ENCODE measurements at places on chromosomes 5 and 9.

DNA sequence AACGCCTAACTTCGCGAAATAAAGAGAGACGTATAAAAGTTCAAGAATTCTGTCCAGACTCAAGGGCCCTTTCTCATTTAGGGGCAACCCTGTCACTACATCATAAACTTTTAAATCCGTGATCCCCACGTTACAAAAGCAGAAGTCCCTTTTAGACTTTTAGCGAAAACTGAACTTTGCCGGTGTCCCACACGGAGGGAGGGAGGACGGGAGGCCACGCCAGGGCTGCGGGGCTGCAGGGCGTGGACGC is 515 bp upstream of the F2R start:
- no peak for DNase-seq

DNA sequence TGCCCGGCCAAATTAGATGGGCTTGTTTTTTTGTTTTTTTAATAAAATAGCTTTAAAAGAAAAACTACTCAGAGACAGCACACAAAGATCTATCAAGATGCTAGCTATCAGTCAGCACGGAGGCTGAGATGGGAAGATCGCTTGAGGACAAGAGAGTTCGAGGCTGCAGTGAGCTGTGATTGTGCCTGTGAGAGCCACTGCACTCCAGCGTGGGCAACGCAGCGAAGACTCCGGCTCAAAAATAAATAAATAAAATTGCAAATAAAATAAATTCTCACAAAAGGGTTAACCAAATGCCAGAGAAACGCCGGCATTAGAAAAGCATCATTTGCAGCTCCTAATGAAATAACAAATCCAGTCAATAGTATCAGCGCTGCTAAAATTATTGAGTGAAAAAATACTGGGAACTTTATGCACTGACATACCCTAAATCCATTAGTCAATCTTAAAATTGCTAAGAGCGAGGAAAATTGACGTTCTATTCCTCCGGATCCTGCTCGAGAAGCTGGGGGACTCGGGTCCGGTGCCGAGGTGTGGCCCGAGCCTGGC is 681 bp downstream of the CPLANE1 start:
- DNase-seq = no peak

DNA sequence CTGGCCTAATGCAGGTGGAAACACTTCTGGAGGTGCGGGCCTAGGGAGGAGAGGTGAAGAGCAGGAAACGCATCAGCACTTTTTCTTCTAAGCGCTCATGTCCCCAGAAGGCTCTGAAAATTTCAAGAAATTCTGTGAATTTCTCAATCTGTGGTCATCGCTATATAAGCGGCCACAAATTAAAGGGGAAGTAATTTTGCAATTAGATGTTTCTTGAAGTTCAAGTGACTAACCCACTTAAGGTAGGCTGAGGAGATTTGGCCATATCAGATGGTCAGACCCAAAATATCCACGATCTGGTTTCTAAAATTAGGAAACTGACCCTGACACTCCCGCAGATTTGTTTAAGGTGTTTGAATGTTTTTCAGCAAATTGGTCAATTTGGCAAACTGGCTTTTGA is 16.6 kb upstream of the HMGCR start:
- DNase-seq = peak; percentile 30

DNA sequence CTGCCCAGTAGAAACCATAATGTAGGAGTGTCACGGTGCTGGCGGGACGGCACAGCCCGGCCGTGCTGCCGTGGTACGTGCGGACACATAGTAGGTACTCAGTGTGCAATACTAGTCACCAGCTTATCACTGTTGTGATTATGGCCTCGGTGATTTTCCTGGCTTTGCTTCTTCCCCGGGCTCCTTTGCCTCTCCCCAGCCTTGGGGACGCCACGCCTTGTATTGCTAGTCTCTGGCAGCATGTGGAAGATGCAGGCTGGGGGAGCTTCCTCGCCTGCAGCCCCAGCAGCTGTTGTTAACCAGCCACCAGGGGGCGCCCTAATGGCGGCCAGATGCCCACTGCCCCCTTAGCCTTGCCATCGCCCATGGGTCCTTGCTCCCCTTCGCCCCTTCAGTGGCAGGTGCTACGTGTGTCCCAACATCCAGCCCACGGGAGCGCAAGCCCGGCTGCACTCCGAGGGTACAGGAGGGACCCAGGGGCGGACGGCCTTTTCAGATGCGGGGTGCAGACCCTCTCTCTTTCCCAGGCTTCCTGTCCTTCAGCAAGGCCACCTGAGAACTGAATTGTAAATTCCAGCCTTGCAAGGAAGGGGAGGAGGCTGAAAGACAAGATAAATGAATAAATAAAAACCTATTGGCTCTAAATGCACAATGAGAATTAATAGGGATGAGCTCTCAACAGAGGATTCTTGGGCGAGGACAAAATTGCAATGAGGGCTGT is 8.0 kb downstream of the NTNG2 start:
- no peak for DNase-seq

DNA sequence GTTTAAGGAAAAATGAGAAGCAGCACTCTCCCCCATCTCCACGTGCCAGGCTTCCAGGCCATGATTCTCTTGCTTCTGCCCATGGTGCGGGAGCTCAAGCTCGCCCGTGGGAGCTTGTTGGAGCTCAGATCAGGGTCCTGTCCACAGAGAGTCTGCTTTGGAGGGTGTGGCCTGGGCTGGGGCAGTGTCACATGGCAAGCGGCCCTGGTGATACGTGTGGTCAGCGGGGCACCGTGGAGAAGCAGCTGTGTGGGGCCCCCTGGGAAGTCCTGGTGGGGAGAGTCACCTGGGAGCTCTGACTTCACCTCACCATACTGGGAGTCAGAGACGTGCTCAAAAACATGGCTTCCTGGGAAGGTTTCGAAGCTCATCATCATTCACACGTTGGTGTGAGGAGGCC is 275.3 kb downstream of the GADD45G start:
- no peak for DNase-seq

GRCh38 chr9:36487482-36488388 is 85.0 kb upstream of the MELK start:
- DNase-seq = peak; percentile 95

DNA sequence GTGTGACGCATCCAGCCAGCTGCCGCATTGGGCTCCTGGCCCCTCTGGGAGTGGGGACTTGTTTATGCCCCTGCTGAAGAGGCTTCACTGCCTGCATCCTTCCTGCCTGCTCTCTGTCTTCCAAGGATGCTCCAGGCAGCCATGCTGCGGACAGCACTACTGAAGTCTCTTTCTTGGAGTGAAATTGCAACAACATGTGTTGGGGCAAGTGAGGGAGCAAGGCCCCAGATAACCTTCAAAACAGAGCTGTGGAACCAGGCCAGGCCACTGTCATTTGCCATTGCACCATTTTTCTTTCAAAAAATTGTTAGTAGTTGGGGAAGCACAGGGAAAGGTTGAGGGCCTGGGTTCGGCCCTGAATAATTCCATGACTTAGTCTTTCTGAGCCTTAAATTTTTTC is 169.6 kb upstream of the ADRA1B start:
- DNase-seq = no peak

DNA sequence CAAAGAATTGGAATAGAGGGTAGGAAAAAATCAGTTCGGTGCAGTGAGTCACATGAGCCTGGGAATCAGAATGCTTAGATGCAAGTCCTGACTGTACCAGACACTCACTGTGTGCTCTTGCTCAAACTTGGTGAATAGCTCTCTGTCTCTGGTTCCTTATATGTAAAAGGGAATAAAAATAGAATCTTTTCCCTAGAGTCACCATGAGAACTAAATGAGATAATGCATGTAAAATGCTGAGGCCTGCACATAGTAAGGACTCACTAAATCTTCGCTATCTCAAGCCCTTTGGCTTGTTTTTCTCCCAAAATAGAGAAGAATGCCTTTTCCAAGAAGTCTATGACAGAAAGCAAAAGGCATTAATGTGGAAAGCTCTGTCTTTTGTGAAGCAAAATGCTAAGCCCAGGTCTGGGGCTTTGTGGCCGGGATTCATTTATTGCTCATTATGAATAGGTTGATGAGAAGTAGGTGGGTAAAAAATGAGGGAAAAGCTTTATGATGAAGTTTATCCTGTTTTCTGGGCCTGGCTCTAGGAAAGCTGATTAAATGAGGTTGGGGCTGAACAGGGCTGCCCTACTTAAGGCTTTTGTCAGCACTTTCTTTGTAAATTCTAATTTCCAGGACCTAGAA is 483.3 kb downstream of the DMAC1 start:
- DNase-seq = no peak

GRCh38 chr5:23648656-23649055 is 141.2 kb downstream of the PRDM9 start:
- DNase-seq = no peak

GRCh38 chr5:151598984-151599383 is 7.9 kb upstream of the FAT2 start:
- DNase-seq = no peak

GRCh38 chr5:14580398-14581034 is 1.1 kb upstream of the OTULINL start:
- no peak for DNase-seq

DNA sequence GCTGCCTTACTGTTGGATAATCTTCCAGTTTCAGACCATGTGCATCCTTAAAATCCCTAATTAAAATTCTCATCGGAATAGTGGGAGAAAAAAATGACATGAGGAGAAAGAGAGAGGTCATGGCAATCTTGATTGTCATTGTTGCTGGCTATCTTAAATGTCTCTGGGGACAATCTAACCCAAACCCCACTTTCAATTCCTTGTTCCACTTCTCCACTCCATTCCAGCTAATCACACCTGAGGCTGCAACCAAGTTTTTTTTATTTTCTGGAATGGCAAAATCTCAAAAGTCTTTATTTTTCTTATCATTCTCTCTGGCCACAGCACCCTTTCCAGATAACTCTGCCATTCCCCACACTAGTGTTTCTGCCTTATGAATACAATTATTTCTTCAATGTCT is 171.9 kb upstream of the RASA1 start:
- DNase-seq = no peak

- no peak for DNase-seq
Observed at GRCh38 chr5:43514471-43514815, 505 bp downstream of the C5orf34 start.

- no peak for DNase-seq
Observed at GRCh38 chr9:93278144-93278543, 94.2 kb downstream of the WNK2 start.

GRCh38 chr5:72799721-72800120 is 16.7 kb upstream of the TNPO1 start:
- no peak for DNase-seq

- DNase-seq = no peak
Observed at GRCh38 chr9:15966471-15966870, 413.6 kb downstream of the CCDC171 start.

- DNase-seq = no peak
Observed at GRCh38 chr5:110932755-110933488, 138.6 kb upstream of the TSLP start.

DNA sequence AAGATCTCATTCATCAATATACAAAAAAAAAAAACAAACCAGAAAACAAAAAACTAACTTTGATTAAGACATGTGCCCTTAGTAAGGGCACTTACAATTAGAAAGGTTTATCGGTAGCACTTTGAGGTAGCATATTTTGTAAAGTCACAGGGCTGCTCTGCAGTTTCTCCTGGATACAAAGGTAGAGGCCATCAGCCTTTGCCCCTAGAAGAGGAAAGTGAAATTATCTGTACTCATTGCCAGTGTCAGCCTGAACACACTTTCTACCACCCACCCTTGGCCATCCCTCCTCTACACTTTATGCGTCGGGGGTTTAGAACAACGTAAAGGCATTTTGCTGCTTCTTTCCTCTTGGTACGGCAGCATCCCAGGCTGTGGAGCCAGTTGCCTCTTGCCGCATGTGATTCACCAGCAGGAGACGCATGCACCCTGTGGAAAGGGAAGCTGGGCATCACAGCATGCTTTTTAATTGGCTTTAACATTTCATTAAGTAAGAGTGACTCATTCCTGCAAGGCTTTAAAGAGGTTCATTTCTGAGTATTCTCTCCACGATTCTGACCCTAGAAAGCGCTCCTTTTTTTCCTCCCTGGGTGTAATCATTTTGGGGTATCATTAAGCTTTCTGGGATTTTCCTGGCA is 84.6 kb downstream of the CEMIP2 start:
- DNase-seq = peak; percentile 36

DNA sequence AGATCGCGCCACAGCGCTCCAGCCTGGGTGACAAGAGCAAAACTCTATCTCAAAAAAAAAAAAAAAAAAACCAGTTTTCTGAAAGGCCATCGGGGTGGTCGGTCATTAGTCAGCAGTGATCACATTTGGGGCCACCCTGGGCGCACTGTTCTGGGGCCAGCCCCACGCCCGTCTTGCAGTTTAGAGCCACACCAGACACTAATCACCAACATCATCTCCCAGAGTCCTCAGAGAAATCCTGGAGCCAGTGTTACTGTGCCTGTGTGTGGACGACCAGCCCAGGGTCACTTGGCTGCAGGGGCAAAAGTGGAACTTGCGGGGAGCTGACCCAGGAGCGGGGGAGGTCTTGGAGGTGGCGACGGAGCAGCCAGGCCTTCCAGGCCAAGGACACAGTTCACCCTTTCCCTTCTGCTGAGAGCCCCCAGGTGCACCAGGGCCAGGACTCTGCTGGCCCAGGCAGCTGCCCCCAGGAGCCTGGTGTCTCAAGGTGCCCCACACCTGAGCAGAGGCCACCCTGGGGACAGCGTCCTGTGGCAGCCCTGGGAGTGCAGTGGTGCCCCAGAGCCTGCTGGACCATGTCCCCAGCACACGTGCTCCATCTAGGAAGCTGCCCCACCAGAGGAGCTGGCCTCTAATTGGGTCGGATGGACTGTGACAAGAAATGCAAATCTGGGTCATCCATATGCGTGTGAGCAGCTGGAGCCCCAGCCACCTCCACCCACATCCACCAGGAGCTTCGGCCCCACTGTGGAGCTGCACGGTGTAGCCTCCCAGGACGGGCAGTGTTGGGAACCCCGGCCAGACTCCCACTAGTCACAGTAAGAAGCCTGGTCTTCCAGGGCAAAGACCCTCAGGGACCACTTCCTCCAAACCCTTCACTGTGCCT is 51.1 kb downstream of the NEK6 start:
- no peak for DNase-seq

DNA sequence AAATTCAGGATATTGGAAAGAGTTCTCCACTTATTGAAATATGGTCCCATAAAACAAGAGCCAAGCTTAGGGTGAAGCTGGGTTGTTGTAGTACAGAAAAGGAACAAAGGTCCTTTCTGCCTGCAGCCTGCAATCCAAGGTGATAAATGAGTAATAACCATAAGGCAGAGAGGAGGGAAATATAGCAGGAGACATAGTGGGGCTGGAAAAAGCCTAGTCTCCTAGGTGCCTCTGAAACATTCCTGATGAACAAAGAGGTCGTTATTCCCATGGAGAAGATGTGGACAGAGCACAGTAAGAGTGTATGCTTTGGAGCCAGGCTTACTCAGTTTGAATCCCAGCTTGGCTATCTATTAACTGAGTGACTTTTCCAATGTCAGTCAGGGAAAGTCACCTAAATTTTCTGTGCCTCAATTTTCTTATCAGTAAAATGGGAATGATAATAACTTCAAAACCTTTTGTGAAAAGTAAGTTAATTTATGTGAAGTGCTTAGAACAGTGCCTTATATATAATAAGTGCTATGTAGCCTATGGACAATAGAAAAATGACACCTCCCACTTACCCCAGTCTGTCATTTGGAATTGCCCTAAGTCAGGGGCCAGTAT is 110.8 kb upstream of the GRIN3A start:
- DNase-seq = no peak

GRCh38 chr5:136639616-136640015 is 274.3 kb upstream of the TRPC7 start:
- no peak for DNase-seq

GRCh38 chr9:89993678-89994630 is 389.1 kb downstream of the GADD45G start:
- DNase-seq = peak; percentile 49

Measured in femur (tissue), 1 donor.